ENCODE measurements at places on chromosomes 12 and 14.

- DNase-seq = no peak
Measured at GRCh38 chr12:61414470-61414869, 845.7 kb upstream of the USP15 start.

DNA sequence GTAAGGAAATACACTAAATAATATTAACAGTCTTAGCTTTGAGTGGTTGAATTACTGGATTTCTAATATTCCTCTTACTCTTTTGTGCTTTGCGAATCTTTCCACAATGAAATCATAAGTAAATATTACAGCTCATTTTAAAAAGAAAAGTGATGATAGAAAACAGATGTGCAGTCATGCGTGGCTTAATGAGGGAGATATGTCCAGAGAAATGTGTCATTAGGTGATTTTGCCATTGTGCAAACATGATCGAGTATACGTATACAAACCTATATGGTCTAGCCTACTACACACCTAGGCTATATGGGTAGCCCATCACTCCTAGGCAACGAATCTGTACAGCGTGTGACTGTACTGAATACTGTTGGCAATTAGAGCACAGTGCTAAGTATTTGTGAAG lies 59.3 kb downstream of the SLC15A5 start:
- no peak for DNase-seq

DNA sequence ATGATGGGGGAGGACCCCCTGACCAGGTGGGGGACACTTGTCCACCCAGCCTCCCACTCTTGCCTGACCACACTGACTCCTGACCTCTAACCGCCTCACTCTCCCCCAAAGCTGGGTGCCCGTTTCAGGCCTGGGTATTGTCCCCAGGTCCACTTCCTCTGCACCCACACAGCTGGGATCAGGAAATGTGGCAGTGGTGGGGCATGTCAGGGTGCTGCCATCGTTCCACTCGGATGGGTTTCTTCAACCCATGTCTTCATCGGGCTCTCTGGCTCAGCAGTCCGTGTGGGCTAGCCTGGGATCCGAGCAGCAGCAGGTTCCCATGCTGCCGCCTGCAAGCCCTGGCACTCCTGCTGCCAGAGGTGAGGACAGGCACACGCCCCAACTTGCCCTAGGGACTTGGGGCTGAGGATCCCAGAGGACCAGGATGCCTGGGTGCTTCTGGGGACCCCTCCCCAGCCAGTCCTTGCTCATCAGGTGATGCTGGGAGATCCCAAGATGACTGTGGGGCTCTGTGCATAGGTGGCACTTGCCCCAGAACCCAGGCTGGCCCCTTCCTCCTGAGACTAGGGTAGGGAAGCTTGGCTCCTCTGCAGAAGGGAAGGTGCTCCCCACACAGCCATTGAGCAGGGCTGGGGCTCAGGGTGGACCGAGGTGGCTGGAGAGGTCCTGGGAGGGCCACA lies 2.9 kb upstream of the CLBA1 start:
- peak; percentile 62 for DNase-seq

DNA sequence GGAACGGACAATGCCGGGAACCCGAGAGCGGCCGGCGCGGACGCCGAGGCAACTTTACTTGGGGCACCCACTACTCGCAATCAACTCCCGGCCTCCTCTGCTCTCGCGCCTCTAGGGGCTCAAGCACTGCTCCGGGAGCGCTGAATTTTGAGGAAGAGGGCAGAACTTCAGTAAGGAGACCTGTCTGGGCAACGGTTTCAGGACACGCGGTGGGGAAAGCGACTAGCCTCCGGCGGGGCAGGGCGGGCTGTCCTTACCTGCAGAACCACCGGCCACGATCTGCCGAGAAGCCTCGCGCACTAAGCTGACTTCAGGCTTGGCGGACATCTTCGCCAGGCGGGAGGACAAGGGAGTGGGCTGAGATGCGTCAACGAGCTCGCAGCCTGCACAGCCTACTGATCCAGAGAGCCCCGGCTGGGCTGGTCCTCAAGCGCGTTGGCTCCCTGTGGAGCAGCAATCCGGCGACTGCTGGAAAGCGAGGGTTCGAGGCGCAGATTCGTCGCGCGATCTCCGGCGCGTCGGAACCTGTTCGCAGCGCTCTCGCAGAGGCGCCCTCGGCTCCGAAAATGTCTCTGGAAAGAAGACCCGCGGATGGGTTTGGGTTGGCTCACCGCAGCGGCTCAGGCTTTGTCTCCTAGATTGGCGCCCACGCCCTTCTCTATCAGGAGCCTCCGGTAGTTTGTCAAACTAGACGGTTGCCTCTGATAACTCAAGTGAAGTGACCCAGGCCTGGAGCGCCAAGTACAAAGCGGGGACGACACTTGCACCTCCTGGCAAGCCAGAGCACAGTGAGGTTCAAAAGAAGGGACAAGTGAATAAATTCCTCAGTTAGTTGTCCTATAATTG lies at the start of gene SLC25A21:
Gene SLC25A21, minus strand, starts transcription at position 583 of the 846 bp plus-strand sequence.
- DNase-seq = peak; percentile 84

DNA sequence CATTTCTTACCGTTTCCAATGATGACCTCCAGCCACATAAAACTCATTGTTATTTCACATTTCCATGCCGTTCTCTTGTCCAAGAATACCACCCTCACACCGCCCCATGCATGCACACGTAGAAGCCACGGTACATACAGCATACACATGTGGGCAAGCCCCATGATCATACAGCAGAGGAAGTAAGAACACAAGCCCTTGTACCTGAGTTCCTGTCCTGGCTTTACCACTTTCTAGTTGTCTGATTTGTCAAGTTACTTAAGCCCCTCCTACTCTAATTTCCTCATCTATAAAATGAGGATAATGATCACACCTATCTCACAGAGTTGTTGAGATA lies 59.9 kb downstream of the DUSP16 start:
- DNase-seq = no peak

Measured in suprapubic skin (tissue), 4 donors.